ENCODE measurements at places on chromosomes 4 and X.

DNA sequence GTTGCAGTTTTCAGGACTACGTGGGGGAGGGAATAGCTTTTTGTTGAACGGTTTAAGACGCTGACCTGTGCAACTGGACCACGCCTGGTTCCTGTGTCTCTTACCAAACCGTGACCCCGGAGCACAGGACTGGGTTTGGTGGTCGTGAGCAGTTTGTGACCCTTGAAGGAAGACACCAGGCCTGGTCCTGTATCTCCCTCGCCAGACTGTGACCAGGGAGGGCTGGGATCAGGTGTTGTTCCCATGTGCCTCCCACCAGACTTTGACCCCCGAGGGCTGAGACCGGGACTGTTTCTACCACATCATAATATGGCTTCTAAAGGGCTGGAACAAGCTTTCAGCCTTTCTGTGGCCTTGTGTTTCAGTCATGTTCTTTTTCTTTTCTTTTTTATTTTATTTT is 683 bp downstream of the EBP start:
- no peak for DNase-seq

GRCh38 chr4:7691982-7692381 is 247.7 kb downstream of the AFAP1 start:
- no peak for DNase-seq

DNA sequence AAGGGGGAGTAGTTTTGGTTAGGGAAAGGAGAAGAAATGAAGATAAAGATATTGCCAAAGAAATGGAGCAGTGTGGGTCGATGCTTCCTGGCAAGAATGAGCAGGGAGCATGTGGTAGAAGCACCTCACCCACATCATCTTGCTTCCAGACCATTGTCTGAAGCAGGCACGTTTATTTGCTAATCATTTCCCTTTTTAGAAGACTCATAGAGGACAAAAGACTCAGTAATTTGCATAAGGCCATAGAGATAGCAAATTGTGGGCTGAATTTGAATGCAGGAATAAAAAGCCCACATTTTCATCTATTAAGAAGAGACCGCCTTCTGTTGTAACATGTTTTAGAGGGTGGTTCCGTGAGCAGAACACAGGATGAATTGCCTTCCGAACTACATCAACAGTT is 275.2 kb upstream of the FAT4 start:
- no peak for DNase-seq

- DNase-seq, result no peak
These were observed 55.3 kb upstream of the APELA start for GRCh38 chr4:164821711-164822110.

GRCh38 chr4:79334783-79335182 is 8.9 kb upstream of the NAA11 start:
- DNase-seq, result no peak

- DNase-seq, result no peak
These were observed 160.6 kb upstream of the STS start for GRCh38 chrX:6986915-6987314.

DNA sequence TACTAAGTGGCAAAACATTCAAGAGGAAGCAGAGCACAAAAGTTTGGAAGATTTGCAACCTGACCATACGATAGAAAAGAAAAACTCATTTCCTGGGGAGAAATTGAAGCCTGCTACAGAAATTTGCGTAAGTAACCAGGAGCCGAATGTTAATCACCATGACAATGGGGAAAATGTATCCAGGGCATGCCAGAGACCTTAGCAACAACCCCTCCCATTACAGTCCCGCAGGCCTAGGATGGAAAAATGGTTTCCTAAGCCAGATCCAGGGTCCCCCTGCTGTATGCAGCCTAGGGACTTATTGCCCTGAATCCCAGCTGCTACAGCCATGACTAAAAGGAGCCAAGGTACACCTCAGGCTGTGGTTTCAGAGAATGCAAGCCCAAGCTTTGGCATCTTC is 472.2 kb upstream of the KLHL4 start:
- DNase-seq, result no peak

DNA sequence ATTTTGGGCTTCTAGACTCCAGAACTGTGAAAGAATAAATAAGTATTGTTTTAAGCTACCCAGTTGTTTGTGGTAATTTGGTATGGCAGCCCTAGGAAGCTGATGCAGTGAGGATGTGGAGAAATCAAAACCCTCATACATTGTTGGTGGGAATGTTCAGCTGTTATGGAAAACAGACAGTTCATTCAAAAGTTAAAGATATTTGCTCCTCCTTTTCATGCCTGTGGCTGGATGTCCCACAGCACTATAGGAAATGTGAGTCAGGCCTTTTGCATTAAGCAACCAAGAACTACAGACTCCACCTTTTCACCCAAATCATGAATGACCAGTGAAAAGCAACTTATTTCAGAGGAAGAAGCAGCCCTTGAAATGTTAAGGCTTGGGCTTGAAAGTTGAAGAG is 6.7 kb downstream of the BBS12 start:
- DNase-seq, result no peak

- no peak for DNase-seq
These were observed 42.0 kb upstream of the ARSJ start for GRCh38 chr4:114021451-114021850.

GRCh38 chrX:916230-916599 is 285.6 kb downstream of the SHOX start:
- no peak for DNase-seq

- no peak for DNase-seq
These were observed 81.5 kb upstream of the SMIM10 start for GRCh38 chrX:134909261-134909660.

- DNase-seq, result no peak
These were observed 78.9 kb upstream of the BMPR1B start for GRCh38 chr4:94678896-94679295.

- no peak for DNase-seq
These were observed 41.0 kb downstream of the FNIP2 start for GRCh38 chr4:158809611-158810486.

DNA sequence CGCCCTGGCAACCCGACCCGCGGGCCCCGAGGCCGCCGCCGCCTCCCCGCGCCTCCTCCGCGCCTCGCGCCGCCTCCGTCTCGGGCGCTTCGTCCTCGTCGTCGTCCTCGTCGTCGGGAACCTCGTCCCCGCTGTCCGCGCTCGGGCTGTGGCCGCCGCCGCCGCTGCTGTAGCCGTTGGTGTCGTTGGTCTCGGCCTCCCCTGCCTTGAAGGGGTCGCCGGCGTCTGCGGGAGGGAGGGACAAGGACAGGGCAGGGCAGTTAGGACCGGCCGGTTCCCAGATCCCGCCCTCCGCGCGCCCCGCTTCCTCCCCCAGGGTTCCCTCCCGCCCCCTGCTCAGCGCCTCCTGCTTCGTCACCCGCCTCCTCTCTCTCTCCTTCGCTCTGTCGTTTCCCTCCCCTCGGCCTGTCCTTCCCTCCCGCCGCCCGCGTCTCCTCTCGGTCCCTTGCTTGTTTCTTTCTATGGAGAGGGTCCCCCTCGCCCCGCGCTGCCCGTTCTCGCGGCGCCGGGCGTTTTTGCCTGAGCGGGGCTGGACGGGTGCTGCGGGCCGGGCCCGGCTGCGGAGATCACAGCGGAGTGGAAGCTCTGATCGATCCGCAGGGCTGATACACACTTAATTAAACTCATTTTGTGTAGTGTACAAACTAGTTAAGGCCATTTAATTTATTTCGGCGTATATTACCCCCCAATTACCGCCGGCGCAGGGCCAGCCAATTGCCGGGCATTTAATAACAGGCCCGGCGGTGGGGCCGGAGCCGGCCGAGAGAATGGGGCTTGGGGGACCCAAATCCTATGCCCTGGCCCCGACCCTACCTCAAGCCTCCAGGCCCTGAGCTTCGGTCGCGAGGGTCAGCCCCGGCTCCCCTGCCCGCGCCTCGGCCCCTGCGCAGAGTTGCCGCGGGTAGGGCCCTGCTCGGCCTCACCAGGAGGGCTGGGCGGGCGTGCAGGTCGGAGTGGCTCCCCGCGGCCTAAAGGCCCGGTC is 2.4 kb downstream of the NKX1-1 start:
- DNase-seq, result no peak

GRCh38 chrX:150731795-150732194 is 38.6 kb downstream of the MTMR1 start:
- no peak for DNase-seq

DNA sequence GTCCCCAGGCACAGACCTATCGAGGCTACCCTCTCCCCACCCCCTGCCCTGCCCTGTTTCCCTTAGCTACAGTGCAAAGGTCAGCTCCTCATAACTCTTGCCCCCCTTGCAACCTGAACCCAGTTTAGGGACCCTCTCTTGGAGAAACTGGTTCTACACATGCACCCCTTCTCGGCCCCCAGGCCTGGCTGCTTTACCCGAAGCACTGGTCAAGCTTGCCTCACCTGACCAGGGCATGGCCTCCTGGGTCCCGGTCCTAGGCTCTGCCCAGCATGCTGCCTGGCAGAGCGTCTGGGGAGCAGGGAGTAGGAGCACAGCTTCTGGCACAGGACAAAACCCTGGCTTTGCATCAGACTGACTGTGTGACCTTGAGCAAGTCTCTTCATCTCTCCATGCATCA is 28.0 kb downstream of the ZNF185 start:
- no peak for DNase-seq

DNA sequence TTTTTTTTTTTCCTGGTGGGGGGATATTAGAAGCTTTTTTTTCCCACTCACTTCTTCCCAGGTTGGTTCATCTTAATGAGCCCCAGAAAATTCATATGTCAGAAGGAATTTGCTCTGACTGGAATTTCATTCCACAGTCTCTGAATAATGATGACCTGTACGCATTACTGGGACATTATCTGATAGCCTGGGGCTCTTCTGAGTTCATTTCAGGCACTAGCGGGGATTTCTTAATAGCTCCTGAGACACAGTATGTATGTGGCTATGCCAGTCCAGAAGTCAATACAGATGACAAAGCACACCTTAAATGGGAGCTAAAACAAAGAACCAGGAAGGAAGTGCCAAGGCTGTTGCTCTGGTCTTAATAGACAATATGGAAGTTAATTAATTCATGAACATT is 295.2 kb upstream of the IGFBP7 start:
- no peak for DNase-seq

DNA sequence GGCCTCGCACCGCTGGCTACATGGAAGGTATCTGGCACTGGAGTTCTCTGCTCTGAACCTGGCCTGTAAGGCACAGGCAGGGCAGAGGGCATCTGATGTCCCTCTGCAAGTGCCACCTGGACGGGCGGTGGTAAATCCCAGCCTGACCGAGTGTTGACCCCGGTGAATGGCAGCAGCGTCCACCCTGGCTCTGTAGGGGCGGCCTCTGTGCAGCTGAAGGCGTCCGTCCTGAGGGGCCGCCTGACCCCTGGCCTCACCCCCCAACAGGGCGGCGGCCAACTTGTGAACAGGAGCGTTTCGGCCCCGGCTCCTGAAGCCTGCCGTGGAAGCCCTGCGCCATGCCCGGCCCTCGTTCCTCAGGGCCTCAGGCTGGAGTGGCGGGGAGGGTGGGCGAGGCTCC is 51.4 kb downstream of the CPZ start:
- no peak for DNase-seq

GRCh38 chrX:57583477-57583876 is 8.3 kb upstream of the ZXDB start:
- DNase-seq, result no peak

DNA sequence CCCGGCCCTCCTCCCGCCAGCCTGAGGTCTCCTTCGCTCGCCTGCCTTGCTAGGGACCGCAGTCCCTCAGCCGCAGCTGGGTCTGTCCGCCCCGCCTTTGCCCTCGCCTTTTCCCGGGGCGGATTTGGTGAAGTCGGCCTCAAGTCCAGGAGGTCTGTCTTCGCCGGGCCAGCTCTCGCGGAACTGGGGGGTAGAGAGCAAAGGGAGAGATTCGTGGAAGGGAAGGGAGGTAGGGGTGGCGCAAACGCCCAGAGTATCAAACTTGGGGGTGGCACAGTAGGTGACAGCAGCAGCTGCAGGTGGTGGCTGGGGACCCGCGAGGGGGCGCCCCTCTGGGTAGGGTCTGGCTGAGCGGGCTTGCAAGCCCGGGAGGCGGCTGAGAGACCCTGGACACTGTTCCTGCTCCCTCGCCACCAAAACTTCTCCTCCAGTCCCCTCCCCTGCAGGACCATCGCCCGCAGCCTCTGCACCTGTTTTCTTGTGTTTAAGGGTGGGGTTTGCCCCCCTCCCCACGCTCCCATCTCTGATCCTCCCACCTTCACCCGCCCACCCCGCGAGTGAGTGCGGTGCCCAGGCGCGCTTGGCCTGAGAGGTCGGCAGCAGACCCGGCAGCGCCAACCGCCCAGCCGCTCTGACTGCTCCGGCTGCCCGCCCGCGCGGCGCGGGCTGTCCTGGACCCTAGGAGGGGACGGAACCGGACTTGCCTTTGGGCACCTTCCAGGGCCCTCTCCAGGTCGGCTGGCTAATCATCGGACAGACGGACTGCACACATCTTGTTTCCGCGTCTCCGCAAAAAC is at the start of gene NPY2R:
TSS of gene NPY2R (plus strand) at position 379 of the 797 bp plus-strand sequence. CDS start 5,304 bp downstream, outside the sequence.
- no peak for DNase-seq

GRCh38 chr4:150562751-150563150 is 19.2 kb upstream of the MAB21L2 start:
- DNase-seq, result no peak

DNA sequence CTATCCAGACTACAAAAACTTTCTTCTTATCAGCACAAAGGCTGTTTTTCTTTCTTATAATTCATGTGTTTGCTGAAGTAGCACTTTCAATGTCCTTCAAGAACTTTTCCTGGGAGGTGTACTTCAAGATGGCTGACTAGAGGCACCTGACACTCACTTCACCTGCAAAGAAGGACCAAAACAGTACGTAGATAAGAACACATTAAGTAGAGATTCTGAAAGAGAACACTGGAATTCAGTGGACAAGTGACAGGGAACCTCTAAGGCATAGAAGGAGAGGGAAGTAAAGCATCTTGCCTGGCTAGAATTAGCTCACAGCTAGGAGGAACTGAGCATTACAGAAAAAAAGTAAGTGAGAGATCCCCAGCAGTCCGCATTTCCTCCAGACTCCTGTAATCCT is 21.7 kb upstream of the BMP15 start:
- DNase-seq, result no peak

- no peak for DNase-seq
These were observed 317.7 kb downstream of the CCSER1 start for GRCh38 chr4:90444904-90445303.

DNA sequence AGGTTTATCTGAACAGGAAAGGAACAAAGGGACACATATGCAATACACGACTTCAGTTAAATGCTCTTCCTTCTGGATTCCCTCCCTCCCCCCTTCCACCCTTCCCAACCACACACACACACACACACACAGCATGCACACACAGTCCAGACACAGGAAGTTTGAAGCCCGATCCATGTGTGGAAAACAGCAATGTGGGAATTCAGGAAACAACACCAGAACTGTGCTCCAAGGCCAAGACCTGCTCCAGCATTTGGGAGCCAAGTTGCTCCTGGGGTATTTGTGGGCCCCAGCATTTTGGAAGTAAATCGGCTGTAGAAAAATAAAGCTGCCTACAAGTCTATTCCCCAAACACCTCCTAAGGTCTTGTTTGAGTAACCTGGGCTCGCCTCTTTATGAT is 5.6 kb upstream of the AMOT start:
- DNase-seq, result no peak

DNA sequence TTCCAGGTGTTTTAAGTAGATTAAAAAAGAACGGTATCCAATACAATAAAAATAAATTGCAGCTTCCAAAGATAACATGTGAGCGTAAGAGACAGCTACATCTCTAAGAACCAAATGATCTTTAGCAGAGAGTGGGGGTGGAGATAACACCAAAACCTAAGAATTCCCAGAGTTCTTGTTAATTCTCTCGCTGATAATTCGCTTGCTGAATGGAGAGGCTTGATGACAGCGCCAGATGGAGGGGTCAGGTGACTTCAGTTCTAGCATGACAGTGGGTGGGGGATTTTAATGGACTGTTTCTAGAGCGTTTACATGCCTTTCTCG is 2.3 kb downstream of the CLCN4 start:
- no peak for DNase-seq

- no peak for DNase-seq
These were observed 1.7 kb upstream of the IL3RA start for GRCh38 chrX:1334854-1335253.
